MCF 10A (cell line): ENCODE measurements at places on chromosomes 3 and 15. TPM values are rescaled to one million over a fixed set of nuclear protein-coding genes. Genes with fewer than 3 reads are reported as not detected.

Gene FNDC3B
- total RNA-seq = 149 TPM in 2 replicates

DNA sequence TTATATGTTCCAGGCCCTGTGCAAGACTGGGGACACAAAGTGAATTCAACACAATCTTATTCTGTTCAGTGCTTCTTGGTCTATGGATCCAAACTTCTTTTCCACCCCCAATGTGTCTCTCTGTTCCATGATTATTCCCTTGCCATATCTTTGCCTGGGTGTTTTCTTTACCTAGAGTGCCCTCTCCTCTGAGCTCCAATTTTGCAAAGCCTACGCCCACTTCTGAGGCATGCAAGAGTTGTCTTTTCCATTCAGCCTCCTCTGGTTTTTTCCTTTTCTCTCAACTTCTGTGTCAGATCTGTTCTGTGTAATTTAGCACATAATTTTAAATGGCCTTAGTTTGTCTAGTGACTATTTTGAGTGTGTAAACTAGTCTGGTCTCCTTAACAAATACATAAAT, 72.8 kb upstream of the PLCL2 start:
- DNase-seq = no peak

Gene ITIH1
- total RNA-seq = not detected in 2 replicates

GRCh38 chr3:55855311-55855710, 368.2 kb upstream of the WNT5A start:
- DNase-seq = no peak

Gene CDC25A
- total RNA-seq = 7.3 and 8.6 TPM in 2 replicates

Gene PGBD4
- 2.4 and 2.6 TPM in 2 replicates for total RNA-seq

Gene SNRPN
- 86.5 and 101 TPM in 2 replicates for total RNA-seq

GRCh38 chr15:63146684-63147083, 10.6 kb downstream of the RPS27L start:
- no peak for DNase-seq

Gene AQP9
- total RNA-seq = 0.09 TPM in 1 of 2 replicates, not detected in the other

- DNase-seq = no peak
Observed at GRCh38 chr3:157263027-157263426, 103.1 kb upstream of the CCNL1 start.

Gene BTLA
- total RNA-seq = not detected in 2 replicates

Gene RYK
- total RNA-seq = 76.1 and 79.8 TPM in 2 replicates

DNA sequence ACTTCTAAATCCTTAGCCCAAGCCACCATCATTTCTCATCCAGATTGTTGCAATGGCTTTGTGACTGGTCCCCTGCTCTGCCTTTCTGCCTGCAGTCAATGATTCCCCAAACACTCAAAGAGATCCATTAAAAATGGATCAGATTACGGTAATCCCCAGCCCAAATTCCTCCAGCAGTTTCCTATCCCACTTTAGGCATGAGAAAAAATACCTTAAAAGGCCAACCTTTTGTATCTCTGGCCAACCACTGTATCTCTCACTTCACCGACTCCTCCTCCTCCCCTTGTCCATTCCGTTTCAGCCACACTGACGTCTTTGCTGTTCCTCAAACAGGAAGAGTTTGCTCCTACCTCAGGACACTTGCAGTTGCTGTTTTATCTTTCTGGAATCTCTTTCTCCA, 20.9 kb upstream of the IL1RAP start:
- no peak for DNase-seq

Gene PEX5L
- total RNA-seq = 0.32 and 0.47 TPM in 2 replicates

DNA sequence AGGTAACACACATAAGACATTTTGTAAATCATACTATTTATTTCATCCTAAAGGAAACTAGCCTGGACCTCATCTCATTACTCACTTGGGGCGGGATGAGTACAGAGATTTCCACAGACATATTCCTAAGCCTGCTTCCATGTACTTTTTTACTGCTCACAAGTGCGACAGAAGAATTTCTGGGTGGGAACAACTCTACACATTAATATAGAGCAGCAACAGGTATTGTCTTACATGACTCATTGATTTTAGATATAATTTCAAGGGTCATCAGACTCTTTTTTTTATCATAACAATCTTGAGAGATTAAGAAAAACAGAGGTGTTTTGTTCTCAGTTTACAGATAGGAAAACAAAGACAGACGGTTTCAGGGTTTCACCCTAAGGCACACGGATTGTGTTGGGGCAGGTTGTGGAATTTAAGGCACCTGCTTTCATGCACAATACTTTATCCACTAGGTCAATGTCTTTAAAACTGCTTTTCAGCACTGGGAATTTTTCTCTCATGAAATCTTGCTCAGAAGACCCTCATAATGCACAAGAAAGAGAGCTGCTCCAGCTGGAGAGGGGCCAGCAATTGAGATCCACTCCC, 186.7 kb upstream of the CDIN1 start:
- DNase-seq = peak; percentile 15

- no peak for DNase-seq
Observed at GRCh38 chr15:55026381-55026780, 170.4 kb downstream of the RSL24D1 start.

DNA sequence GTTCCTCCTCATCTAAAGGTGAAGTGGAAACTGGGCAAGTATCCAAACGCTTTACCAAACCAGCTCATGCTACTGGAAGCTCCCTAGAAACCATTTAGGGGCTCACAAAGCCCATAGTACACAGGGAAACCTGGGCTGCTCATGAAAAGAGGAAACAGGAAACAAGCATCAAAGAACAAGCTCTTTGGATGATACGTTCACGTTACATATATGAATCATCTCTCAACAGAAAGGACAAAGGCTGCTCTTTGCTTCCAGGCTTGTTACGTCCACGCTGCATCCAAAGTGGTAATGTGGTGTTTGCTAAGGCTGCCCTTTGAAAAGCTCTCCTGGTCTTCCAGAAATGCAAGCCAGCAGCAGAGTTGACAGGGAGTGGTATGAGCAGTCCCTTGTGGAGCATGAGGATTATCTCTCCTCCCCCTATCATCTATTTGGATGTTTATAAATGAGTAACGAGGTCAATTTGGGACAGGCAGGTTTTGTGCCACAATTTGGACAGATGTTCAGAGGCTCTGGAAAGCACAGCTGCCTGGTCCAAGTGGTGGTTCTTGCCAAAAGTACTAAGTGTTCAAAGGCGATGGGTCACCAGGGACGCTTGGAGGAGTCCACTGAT, 98.0 kb upstream of the RORA start:
- DNase-seq = no peak

- peak; percentile 62 for DNase-seq
Observed at GRCh38 chr15:39344662-39345141, 236.2 kb upstream of the THBS1 start.

- DNase-seq = no peak
Observed at GRCh38 chr3:139297588-139298311, 46.1 kb upstream of the MRPS22 start.

DNA sequence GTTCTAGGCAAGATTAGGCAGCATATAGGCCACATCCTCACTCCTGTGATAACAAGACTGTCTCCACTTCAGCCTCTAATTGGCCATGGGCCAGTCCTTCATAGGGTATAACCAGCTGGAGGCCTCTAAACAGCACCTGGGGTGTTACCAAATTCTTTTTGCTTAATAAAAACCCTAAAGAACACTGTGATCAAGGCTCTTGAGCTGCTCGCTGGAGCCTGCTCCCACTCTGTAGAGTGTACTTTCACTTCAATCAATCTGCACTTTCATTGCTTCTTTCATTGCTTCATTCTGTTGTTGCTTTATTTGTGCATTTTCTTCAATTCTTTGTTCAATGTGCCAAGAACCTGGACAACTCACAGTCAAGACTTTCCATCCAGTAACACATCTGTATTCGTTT, 36.2 kb upstream of the TOPBP1 start:
- no peak for DNase-seq

Gene FOXL2
- 0.17 and 0.30 TPM in 2 replicates for total RNA-seq

GRCh38 chr3:10614168-10614567, 108.8 kb upstream of the ATP2B2 start:
- no peak for DNase-seq

DNA sequence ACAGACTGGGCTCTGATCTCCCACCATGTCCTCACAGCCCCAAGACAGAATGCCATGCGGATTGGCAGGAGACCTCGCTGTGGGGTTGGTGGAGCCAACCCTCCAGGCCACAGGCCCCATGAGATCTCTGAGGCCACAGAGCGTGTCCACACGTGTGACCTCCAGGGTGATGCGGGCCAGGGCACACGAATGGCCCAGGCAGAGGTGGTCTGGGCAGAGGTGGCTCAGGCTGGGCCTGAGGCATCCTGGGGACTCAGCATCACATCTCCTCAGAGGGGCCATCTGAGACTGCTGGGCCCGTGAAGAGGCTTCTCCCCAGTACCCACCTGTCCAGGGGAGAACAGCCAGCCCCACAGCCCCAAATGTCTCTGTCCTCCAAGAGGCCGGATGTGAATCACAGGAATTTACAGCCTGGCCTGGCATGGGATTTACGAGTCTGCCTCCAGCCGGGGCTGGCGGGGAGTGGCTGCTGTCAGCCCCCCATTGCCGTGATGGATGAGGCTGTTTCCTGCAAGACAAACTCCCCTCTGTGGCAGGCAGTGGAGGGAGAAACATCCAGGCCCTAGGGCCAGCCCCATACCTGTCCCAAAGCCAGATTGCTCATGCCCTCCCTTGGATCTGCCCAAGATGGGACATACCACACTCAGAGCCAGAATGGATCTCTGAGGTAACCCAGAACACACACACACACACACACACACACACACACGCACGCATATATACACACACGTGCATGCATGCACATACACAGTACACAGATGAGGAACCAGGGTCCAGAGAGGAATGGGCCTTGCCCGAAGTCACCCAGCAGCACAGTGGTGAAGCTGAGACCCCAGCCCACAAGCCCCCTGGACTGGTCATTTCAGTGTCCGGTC, 208.3 kb downstream of the TBC1D2B start:
- DNase-seq = peak; percentile 32

GRCh38 chr3:69959581-69959980, 40.0 kb upstream of the SAMMSON start:
- DNase-seq = no peak

GRCh38 chr3:66450390-66451022, 50.3 kb downstream of the LRIG1 start:
- peak; percentile 69 for DNase-seq

DNA sequence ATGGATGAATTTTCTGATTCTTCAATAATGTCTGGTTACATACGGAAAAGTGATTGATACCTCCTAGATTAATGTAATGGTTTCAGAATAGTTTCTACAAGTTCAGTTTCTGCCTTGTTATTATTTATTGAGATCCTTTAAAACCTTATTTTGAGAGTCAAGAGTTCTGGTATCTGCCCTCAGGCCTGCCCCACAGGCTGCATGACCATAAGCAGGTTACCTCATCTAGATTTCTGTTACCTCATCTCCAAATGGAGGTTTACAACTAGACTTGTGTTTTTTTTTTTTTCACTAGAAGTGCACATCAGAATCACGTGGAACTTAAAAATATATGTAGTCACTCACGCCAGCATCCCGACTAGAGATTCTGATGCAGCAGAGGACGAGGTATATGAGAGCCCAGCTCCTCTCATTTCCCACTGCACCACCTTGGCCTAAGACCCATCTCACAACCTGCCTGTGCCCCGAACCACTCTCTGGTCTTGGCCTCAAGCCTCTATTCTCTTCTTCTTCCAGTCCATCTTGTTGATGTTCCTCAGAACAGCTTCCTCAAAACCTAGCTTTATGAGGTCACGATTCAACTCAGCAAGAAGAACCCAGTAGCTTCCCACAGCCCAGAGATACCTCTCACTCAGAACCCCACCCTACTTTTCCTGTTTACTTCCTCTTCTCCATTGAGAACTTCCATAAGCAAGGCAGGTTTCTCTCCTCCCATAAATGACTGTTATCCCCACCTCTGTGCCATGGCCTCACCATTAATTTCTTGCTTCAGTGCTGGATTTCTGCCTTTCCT, 353.4 kb downstream of the CHST2 start:
- no peak for DNase-seq

- DNase-seq = no peak
Observed at GRCh38 chr15:93250209-93250608, 161.2 kb upstream of the RGMA start.

- DNase-seq = no peak
Observed at GRCh38 chr15:74171965-74172541, 1.5 kb upstream of the ISLR start.

DNA sequence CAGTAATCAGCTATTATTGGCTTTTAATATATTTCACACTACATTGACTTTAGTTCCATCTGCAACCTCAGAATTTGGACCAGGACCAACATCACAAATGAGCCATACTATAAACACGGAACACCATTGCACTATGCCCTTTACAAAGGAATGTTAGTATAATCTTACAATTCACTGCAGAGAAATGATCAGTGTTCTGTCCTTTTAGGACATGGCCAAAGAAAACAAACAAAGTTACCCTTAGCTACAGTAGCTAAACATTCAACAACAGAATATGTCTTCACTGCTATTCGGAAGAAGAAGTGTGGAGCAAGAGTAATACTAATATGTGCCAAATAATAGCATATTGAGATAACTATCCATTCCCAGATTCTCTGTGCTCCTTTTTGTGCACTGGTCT, 90.4 kb downstream of the NAALADL2 start:
- DNase-seq = peak; percentile 86

DNA sequence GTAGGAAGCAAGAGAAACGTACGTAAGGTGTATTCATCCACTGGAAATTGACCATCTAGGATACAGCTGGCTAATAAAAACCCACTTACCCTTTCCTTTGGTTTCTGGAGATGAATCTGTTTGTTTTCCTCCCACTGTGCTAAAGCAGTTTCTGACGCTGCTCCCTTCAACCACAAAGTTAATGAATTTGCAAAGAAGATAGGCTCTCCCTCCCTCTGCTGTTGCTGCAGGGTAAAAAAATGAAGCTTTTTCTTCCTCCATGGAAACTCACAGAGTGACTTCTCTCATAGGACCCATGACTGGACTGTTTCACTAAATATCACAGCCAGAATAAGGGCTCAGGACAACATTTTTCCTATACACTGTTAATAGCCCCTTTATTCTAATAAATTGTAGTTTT, 172.1 kb upstream of the LRRN1 start:
- DNase-seq = no peak

DNA sequence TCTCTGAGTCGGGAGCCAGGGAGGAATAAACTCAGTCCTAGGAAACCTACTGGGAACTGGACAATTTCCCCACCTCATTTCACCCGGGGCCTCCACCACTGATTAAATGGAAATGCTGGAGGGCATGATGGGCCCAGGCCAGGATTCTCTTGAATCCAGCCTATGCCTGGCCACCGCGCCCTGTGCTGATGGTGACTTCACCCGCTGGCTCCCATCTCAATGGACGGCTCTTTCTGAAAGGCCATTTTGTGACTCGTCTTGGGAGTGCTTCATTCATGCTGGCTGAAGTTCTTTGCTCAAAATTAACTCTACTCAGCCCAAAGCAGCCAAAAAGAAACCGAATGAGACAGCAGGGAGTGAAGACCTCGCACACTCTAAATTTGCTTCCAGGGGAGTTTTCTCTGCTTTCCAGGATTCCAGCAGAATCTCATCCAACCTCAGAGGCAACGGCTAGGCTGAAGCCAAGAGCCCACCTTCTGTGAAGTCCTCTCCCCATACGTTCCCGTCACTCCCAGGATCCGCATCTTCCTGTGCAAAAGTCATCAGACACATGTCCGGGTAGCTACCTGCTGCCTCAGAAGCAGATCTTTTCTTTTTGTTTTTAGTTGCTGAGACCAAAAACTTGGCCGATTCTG, 266.0 kb upstream of the ICE2 start:
- no peak for DNase-seq

GRCh38 chr3:48199117-48199516, 10.9 kb upstream of the CDC25A start:
- DNase-seq = no peak
